NCI-H2171 (cell line): ENCODE measurements at places on chromosomes 6 and 20.
A peak's percentile ranks its signal among the peaks of the same experiment; 100 is the strongest.

DNA sequence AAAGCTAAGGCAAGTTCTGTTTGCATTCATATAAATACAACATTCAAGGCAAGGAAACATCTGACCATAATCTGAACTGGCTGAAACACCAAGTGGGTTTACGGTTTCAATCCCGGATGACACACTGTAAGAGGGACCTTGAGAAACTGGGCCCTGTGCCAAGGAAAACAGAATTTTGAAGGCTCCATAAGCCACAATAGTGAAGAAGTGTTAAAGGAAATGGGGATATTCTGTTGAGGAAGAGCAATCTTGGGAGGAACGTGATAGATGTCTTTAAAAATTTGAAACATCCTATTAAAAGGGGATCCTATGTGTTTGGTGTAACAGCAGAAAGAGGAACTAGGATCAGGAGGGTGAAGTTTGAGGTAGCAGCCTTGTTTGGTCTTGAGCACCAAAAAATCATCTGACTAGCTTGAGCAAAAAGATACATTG, 82.4 kb upstream of the TAB2 start:
- peak; percentile 37 for DNase-seq

DNA sequence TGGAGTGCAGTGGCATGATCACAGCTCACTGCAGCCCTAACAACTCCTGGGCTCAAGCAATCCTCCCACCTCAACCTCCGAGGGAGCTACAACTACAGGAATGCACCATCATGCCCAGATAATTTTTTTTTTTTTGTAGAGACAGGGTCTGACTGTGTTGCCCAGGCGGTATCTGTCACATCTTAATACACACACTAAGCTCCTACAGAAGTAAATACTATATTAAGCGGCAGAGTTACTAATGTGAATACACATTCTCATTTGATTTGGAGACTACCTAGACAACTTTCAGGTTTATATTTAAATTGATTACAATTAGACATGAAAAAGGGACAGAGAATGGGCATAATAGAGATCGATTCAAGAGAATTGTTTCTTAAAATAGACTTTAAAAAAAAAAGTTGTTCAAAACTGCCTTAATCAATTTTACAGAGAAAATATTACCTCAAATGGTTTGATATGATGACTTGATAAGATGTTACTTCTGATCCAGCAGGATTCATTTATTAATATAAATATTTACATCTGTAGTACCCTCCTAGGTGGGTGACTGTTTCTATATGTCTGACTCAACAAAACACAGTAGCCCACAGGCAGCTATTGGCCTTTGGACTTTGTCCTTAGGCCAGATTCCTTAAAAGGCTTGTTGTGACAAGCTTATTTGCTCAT, 7.1 kb upstream of the LOC128125822 start:
- no peak for DNase-seq

- no peak for DNase-seq
Measured at GRCh38 chr6:136274062-136274461, 15.6 kb downstream of the BCLAF1 start.

DNA sequence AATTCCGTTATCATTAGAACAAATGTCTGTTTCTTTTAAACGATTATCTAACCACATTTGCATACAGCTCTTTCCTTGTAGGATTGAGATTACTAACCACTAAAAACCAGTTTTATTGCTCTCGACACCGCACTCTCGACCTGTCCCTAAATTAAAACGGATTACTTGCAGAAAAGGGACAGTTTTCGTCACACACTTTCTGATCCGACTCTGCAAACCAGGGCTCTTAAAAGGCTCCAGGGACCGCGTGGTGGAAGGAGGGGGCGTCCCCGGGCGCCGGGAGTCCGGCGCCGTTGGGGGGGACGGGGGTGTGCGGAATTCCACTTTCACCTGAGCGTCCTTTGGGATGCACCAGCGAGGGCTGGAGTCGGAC, 731 bp downstream of the MAK start:
- no peak for DNase-seq

DNA sequence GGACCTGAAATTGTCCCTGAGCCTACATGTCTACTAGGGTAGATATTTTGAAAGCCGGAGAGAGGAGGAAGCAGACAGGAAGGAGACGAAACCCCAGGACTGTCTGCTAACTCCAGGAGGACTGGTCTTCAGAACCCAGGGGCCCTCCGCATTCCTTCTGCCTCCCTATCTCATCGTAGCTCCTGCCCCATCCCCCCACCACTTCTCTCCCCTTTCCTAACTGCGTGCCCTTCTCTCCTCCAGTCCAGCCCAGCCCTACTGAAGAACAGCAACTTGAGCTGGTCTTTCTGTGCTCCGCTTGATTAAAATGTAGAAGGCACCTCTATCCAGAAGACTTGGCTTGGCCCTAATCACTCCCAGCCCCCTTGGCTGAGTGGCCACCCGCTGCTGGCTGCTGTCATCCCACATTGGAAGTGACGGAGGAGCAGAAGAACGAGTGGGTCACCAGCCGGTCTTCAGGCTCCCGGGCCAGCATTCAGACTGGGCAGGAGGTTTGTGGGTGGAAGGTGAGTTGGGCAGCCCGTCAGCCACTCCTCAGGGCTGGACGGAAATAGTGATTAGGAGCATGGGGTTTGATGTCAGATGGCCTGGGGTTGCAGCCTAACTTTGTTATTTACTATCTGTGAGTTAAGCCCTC, 28.8 kb upstream of the ANGPT4 start:
- no peak for DNase-seq

- no peak for DNase-seq
Measured at GRCh38 chr20:58908221-58908620, 55.7 kb downstream of the GNAS start.

DNA sequence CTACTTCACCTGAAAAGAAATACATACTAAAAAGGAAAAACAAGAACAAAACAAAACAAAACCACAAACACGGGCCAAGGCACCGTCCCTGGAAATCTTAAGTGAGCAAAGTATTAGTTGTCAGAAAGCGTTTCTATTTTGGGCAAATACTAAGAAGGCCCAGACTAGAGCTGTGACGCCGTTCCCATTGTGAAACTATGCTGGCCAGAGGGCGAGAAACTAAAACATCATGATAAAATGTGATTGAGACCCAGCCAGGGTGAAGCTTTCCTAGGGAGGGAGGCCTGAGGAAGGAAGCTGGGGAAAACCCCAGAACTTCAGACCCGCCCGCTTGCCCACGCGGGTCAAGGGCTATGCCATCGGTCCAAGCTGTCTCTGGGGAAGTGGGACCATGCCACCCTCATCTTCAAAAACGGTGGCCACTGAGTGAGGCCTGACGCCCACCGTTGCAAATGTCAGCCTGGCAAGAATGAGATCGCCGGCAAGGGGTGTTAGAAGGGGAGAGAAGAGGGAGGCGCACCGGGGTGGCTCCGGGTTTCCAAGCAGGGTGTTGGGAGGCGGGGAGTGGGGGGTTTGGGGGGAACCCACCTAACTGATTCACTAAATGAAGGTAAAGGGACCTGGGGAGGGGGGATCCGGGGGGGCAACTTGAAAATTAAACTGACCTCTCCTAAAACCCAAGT, 1950.9 kb upstream of the DEFB115 start:
- no peak for DNase-seq

- peak; percentile 63 for DNase-seq
Measured at GRCh38 chr6:151389618-151390275, 1.6 kb downstream of the ZBTB2 start.

DNA sequence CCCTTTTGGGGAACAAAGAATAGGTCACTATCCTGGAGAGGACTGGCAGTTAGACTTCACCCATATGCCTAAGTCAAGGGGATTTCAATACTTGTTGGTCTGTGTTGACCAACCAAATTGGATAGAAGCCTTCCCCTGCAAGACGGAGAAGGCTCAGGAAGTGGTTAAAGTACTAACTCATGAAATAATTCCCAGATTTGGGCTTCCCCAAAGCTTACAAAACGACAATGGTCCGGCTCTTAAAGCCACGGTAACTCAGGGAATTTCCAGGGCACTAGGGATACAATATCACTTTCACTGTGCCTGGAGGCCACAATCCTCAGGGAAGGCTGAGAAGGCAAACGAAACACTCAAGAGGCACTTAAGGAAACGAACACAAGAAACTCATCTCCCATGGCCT, 223.1 kb downstream of the GMPR start:
- no peak for DNase-seq

DNA sequence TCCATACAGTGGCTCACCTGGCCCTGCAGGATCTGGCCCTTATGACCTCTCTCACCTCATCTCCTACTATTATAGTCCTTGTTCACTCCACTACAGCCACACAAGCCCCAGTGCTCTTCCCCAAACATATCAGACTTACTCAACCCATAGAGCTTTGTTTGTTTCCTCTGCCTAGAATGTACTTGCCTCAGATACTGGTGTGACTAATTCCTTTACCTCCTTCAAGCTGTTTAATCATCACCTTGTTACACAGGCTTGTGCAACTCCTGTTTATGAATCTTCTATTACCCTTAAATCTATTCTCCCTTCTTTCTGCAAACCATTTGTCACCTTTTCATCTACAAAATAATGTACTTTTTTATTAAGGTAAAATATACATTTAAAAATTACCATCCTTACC, 3.2 kb downstream of the DEFB125 start:
- DNase-seq, result no peak

DNA sequence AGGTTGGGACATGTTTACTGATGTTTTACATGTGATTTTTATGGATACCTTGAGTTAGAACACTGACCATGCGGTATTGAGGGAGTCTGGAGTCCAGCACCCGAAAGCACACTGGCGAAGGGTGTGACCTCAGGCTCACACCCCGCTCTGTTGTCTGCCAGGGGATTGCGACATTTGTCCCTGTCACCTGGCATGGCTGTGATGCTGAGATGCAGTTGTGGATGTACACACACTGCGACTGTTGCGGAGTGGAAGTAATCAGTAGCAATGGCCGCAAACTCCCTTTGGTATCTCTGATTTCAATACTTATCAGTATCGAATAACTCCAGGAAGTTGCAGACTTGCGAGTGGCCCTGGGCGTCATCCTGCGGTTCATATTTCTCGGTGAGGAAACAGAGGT, 43.2 kb downstream of the CDH4 start:
- DNase-seq, result no peak

DNA sequence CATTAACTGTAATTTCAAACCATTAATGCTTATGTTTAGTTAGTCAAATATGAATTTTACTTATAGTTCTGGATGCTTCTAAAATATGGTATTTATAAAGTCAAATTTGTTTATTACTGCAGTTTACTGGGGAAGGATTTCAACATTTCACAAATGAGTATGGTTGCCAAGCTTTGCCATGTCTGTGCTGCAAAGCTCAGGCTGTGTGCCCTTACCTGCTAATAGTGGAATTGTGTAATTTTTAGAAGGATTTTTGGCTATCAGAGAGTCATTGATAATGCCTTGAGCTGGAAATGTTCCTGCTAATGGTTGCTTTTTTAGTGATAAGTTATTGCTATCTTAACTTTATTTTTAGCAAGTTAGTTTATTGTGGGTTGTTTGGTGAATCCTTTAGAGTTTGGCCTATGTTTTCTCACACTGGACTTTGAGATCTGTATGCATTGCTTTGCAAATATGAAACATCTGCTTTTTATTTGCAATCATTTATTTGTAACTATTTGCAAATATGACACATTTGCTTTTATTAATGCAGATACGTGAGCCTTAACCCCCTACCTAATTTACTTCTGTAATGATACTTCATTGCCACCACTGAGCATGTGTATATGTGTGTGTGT, 105.8 kb downstream of the CD109 start:
- no peak for DNase-seq

DNA sequence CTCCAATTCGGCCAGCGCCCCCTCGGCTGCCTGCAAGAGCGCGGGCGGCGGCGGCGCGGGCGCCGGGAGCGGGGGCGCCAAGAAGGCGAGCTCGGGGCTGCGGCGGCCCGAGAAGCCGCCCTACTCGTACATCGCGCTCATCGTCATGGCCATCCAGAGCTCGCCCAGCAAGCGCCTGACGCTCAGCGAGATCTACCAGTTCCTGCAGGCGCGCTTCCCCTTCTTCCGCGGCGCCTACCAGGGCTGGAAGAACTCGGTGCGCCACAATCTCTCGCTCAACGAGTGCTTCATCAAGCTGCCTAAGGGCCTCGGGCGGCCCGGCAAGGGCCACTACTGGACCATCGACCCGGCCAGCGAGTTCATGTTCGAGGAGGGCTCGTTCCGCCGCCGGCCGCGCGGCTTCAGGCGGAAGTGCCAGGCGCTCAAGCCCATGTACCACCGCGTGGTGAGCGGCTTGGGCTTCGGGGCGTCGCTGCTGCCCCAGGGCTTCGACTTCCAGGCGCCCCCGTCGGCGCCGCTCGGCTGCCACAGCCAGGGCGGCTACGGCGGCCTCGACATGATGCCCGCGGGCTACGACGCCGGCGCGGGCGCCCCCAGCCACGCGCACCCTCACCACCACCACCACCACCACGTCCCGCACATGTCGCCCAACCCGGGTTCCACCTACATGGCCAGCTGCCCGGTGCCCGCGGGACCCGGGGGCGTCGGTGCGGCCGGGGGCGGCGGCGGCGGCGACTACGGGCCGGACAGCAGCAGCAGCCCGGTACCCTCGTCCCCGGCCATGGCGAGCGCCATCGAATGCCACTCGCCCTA, 963 bp downstream of the FOXF2 start:
- DNase-seq, result peak; percentile 6

- peak; percentile 98 for DNase-seq
Measured at GRCh38 chr20:37178839-37179682, at the start of the genes MROH8 and RPN2. TSS of gene MROH8 (minus strand) at chr20:37179548. TSS of gene RPN2 (plus strand) at chr20:37179330. CDS start at chr20:37179357, 27 bp downstream.

DNA sequence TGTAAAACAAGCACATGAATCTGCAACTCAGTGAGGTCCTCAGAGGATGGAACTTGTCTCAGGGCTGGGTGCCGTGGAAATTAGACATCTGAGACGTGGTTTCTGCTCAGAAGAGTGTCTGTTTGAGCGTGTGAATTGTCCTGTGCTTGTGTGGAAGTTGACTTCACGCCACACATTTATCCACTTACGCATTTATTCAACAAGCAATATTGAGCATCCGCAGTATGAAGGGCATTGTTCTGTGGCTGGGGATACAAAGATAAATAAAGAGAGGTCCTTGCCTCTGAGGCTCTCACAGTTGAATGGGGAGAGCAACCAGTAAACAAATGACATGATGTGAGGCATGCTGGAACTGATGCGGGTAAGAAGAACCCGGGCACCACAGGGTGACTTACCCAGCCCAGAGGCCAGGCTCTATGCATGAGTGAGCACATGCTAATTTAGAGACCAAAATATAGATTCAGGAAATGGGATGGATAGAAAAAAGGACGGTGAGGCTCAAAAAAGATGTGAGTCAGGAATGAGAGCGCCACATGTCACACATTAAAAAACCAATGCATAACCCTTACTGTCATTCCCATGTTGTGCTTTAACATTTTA, 60.4 kb downstream of the SOBP start:
- DNase-seq, result no peak

GRCh38 chr6:74638412-74638811, 567.4 kb downstream of the COL12A1 start:
- no peak for DNase-seq

DNA sequence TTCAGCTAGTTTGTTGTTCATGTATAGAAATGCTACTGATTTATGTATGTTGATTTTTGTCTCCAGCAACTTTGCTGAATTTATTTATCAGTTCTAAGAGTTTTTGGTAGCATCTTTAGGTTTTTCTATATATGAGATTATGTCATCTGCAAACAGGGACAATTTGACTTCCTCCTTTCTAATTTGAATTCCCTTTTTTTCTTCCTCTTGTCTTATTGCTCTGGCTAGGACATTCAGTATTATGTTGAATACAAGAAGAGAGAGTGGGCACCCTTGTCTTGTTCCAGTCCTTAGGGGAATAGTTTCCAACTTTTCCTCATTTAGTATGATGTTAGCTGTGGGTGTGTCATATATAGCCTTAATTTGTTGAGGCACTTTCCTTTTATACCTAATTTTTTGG, 58.2 kb downstream of the CDH26 start:
- no peak for DNase-seq

GRCh38 chr20:31968291-31969126, 558 bp downstream of the XKR7 start:
- DNase-seq, result no peak

GRCh38 chr6:7899889-7900213, 10.7 kb downstream of the TXNDC5 start:
- DNase-seq, result no peak
